Mesenchymal stem cell (in vitro differentiated cells and primary cell): ENCODE measurements at places on chromosomes 16 and 17.

GRCh38 chr16:28917095-28917494, 7.9 kb downstream of the RABEP2 start:
- no peak overlapping the region for H3K4me3 ChIP-seq
- no peaks in the 10 kb centered on the region for H3K4me1 ChIP-seq
- DNase-seq = no peak
- H3K27me3 ChIP-seq = no peaks in the 10 kb centered on the region

DNA sequence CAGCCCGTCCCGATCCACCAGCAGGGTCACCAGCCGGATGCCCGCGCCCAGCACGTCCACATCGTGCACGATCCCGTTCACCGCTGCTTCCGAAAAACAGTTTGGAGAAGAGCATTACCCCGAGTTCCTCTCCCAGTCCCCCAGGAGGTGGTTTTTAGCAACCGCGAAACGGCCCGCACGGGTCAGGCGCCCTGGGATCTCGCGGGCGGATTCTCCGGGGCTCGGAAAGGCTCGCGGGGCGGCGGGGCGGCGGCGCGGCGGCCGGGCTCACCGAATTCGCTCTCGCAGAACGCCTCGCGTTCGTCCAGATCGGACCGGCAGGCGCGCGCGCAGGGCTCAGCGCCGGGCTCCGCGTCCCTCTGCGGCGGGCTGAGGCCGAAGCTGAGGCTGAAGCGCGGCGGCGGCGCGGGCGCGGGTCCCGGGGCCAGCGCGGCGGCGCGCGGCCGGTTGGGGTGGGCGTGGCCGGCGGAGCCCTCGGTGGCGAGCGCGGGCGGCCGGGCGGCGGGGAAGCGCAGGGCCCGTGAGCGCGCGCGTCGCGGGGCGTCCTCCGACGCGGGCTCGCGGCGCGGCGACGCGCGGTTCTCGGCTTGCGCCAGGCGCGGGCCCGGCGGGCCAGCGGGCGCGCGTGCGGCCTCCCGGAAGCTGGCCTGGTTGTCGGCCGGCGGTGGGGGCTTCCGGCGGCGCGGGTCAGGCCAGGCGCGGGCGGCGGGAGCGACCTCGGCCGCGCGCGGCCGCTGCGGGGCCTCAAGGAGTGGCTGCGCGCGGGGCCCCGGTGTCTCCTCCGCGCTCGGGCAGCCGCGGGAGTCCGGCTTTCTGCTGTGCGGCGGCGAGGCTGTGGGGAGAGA, 2.9 kb downstream of the C17orf58 start:
- DNase-seq = peak; percentile 85
- peaks cover 3% of the 10 kb centered on the region for H3K36me3 ChIP-seq
- H3K27me3 ChIP-seq = no peaks in the 10 kb centered on the region
- H3K27ac ChIP-seq = peak overlapping the region; percentile 91
- peak overlapping the region; percentile 94 for H3K4me3 ChIP-seq

DNA sequence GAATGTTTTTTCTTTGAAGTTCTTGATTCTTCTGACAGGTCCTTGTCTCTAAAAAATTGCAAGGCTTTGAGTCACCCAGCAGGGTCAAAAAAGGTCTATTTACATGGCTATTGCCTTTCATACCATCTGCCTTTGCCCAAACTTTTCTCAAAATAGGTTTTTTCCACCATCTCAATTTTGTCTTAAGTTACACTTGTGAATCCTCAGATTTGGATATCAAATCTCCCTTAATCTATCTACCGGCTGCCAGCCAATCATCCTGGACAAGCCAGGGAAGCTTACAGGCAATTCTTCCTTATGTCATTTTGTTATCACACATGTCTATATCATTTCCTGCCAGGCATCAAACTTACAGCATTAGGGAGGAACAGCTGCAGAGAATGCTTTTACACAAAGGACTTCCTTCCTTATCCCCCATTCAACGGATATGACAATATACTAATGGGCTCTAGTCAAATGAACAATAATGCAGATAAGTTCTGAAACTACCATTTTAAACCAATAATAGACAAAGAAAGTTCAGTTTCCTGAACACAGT, 104.1 kb upstream of the CORO6 start:
- H3K4me1 ChIP-seq = no peaks in the 10 kb centered on the region
- H3K27me3 ChIP-seq = no peaks in the 10 kb centered on the region
- H3K4me3 ChIP-seq = no peak overlapping the region
- peak; percentile 38 for DNase-seq
- peak overlapping the region; percentile 62 for H3K27ac ChIP-seq

GRCh38 chr16:72677662-72678447, 370.1 kb downstream of the ZFHX3 start:
- H3K36me3 ChIP-seq = no peaks in the 10 kb centered on the region
- H3K4me1 ChIP-seq = no peaks in the 10 kb centered on the region
- no peak overlapping the region for H3K27ac ChIP-seq
- no peak overlapping the region for H3K4me3 ChIP-seq
- no peaks in the 10 kb centered on the region for H3K27me3 ChIP-seq

DNA sequence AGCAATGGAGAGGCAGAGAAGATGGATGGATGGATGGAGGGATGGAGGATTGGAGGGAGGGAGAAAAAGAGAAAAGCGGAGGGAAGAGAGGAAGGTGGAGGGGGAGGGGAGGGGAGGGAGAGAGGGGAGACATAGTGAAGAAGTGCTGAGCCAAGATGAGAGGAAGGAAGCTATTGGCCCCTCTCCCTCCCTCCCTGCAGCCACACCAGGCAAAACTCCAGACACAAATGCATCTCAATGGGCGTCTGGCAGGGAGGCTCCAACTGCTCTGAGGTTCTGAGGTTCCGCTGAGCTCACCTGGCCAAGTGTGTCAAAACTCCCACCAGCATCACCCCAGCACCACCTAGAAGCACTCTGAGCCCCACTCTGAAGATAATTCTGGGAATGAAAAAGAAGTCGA, 26.9 kb upstream of the PHB1 start:
- no peak overlapping the region for H3K27ac ChIP-seq
- peaks cover 20% of the 10 kb centered on the region for H3K4me1 ChIP-seq
- H3K36me3 ChIP-seq = no peaks in the 10 kb centered on the region
- peaks cover 73% of the 10 kb centered on the region for H3K27me3 ChIP-seq
- no peak overlapping the region for H3K4me3 ChIP-seq
